ENCODE measurements at places on chromosomes 11 and 22.

GRCh38 chr22:40328546-40329456 is 17.5 kb upstream of the ADSL start:
- no peak for DNase-seq

DNA sequence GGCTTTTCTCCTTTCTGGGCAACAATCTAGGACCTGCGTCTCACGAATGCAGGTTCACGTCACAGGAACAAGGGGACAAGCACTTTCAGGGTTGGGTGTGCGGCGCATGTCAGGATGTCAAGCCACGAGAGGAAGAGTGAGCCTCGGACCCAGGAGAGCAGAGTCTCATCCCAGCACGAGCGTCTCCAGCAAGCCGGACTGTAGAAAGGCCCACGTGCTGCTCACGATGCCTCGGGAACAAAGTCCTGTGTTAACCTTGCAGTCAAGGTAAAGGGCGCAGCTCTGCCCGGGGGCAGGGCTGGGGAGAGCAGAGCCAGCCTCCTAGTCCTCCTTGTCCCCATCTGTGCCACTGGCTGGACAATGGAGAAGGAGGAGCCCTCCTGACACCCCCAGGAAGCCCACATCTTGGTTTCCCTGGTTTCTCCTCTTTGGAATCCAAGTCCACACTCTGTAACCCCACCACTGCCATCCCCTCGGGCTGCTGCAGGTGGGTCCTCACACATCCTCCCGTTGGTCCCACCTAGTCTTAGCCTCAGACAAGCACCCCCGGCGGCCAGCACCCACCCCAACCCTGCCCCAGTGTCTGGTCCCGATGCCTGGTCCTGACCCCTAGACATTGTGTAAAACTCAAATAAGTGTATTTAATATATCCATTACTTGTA is 63.4 kb downstream of the CELSR1 start:
- DNase-seq: no peak

GRCh38 chr11:131745405-131745804 is 375.0 kb downstream of the NTM start:
- DNase-seq: no peak

DNA sequence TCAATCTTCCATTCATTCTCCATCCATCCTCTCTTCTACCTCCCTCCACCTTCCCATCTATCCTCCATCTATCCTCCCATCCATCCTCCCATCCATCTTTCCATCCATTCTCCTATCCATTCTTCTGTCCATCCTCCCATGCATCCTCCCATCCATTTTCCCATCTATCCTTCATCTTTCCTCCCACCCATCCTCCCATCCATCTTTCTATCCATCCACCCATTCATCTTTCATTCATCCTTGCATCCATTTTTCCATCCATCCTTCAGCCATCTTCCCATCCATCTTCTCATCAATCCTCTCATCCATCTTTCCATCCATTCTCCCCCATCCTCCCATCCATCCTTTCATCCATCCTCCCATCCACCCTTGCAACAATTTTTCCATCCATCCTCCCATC is 27.5 kb downstream of the IGLL1 start:
- DNase-seq: no peak

GRCh38 chr11:2444821-2445745 is at the start of gene KCNQ1:
TSS of gene KCNQ1 (plus strand) at chr11:2445008. CDS start at chr11:2445099, 91 bp downstream.
- DNase-seq: no peak

GRCh38 chr22:45420539-45420938 is 7.0 kb downstream of the RIBC2 start:
- DNase-seq: no peak

DNA sequence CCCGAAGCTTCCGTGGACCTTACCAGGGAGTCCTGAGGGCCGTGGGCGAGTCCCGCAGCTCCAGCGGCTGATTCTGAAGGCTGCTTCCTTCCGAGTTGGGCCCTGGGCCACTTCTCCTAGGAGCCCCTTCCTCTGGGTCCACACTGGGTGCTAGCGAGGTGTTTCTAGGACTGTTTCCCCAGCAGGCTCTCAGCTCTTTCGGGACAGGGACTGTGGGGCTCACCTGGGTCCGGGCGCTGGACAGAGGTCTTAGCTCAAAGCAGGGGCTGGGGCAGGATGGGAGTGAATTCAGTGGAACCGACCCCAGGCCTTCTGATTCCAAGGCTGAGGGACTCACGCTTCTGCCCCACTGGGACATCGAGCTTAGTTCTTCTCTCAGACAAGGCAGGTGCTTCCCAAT is 29.3 kb upstream of the CSNK1E start:
- DNase-seq: no peak

DNA sequence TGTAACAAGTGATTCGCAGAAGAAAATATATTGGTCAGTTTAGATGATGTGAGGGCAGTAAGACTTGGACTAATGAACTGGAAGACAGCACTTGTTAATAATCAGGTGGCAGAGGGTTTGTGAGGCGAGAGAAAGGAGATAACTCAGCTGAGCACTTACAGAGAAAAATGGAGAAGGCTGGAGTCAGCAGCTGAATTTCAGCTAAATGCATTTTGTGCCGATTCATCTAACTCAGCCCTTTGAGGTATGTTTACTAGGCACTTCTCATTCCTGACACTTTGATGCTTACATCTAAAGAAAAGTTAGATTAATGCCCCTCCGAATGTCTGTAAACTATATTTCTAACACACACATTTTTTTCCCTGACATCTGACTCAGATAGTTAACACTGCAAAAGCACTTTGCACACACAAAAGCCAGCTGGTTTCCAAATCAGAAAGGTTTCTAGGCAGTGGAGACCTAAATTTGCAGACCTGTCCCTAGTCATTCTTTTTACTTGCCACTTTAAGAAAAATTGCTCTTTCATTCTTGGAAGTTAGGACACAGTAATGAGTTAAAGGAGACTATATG is 859.5 kb upstream of the CCDC90B start:
- DNase-seq: no peak
